ENCODE measurements at places on chromosomes 3 and 15.

GRCh38 chr3:195028877-195029606 is 241.9 kb downstream of the XXYLT1 start:
- DNase-seq, result no peak

GRCh38 chr15:29139540-29140459 is 129.8 kb downstream of the NSMCE3 start:
- DNase-seq, result no peak

GRCh38 chr15:31357148-31357547 is 30.5 kb downstream of the KLF13 start:
- DNase-seq, result no peak

GRCh38 chr3:101414121-101414520 is 93.7 kb upstream of the IMPG2 start:
- no peak for DNase-seq

Measured in fibroblast of skin of left quadriceps (primary cell).